Omental fat pad (tissue), 4 donors: ENCODE measurements at places on chromosomes 5 and 9. TPM values are rescaled to one million over a fixed set of nuclear protein-coding genes. Genes with fewer than 3 reads are reported as not detected.

DNA sequence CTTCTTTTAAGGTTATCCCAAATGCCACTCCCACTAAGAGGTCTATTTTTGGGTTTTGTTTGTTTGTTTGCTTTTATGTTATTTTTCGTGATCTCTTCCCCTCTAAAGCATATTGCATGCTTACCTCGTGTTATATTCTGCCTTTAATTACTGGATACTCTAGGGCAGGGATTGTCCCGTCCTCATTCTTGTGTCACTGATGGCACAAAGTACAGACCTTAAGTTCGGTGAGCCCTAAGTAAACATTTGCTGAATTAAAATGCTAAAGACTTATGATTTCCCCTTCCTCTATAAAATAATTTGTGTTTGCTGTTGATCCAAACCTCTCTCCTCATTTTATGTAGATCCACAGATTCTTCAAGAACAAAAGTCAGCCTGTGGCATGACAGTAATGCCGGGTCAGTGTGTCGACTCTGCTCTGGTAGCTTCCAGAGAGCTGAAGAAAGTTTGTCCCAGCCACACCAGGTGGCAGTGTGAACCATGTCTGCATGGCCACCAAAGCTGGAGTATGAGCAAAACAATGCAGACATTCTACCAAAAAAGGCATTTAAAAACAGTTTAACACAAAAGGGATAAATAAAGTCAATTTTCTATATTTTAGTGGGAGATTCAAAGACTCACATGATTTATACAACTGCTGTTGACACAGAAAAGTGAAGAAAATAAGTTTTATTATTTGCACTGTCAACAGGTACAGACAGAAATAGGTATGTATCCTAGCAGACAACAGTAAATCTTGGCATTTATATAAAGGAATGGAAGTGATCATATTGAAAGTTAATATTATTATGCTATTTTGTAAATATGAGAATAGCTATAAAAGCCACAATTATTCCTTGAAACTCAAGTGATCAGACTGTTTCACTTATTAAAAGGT, 17.9 kb upstream of the POC5 start:
- DNase-seq: no peak

C5orf58 gene
- not detected for total RNA-seq

ZNF462 gene
- total RNA-seq: 17.2 TPM

IGIP gene
- total RNA-seq: 21.3 TPM
